ENCODE measurements at places on chromosomes 16 and 17.
A peak's percentile ranks its signal among the peaks of the same experiment; 100 is the strongest.

DNA sequence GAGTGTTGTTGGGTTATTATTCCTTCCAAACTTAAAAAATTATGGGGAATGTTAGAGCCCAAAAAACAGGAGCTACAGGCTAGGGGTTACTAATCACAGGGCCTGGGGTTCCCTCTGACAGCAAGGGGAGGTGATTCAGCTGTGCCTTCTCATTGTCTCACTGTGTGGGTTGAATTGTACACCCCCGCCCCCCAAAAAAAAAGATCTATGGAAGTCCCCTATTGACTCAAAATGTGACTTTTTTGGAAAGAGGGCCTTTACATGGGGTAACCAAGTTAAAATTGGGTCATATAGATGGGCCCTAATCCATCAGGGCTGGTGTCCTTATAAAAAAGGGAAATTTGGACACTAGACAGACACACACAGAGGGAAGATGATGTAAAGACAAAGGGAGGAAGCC lies 190.2 kb downstream of the SOX9 start:
- DNase-seq = no peak

DNA sequence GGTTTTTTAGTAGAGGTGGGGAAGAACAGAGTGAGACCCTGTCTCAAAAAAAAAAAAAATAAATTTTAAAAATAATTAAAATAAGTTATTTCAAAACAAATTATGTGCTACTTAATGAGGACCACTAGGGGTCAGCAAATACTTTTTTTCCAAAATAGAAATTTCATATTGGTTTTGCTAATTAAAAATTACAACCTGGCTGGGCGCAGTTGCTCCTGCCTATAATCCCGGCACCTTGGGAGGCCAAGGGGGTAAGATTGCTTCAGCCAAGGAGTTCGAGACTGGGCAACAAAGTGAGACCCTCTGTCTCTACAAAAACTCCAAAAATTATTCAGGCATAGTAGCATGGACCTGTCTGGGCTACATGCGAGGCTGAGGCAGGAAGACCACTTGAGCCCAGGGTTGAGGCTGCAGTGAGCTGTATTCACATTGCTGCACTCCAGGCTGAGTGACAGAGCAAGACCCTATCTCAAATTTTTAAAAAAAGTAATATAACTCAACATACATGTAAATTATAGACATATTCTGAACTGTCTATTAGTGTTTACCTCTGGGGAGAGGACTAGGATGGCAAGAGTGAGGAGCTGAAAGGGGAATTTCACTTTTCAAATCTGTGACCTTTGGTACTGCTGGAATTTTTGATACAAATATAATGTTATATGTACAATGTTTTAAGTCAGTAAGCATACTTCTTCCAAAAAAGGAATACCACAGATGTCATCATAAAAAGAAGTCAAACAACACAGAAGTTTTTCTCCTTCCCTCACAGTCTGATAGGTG lies 8.1 kb downstream of the MEIOB start:
- DNase-seq = peak; percentile 4

- no peak for DNase-seq
Observed at GRCh38 chr17:43406676-43407645, 8.2 kb downstream of the ARL4D start.

GRCh38 chr16:50555952-50556673 lies 7.9 kb downstream of the NKD1 start:
- DNase-seq = no peak

DNA sequence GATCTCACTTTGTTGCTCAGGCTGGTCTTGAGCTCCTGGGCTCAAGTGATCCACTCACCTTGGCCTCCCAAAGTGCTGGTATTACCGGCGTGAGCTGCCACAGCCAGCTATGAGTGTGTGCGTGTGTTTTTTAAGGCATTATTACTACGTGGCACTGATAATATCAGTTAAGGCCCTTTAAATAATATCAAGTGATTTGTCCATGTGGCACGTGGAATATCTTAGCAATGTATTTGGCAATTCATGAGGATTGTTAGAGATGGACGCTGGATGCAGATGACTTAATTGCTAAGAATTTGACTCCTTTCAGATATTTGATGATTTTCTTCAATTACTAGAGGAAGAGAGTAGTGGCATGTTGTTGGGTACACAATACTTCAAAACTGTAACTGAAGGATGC lies 25.5 kb upstream of the PMP22 start:
- DNase-seq = no peak

DNA sequence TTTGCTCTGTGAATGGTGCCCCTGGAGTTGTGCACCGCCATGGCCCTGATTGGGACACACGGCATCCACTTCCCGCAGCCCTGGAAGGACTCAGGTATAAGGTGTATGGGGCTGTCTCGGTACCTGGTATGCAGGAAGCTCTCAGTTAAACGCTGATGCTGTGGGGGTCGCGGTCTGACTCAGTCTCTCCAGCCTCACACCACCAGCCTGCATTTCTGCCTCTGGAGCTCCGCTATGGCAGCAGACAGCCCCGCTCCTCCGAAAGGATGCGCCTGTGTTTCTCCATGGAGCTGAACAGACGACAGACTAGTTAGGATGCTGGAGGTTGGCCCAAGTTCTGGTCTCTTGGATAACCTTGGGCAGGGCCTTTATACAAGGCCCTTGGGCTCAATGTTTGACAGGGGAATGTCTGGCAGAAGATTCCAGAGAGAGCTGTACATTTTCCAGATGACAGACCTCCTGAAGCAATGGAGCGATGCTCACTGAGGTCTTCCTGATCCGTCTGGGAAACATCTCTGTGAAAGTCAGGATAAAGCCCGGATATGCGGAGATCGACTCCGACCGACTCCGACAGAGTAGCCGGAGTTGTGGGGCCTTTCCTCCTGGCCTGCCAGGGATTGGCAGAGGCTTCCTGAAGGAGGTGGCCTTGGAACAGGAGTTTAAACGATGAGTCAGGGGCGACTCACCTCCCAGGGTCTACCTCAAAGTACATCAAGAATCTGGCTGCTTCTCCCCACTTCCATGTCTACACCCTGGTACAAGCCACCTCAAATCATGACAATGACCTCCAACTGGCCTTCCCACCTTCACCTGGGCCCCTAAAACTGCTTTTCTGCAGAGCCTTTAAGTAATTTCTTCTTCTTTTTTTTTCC lies 21.9 kb upstream of the BCAR1 start:
- no peak for DNase-seq

DNA sequence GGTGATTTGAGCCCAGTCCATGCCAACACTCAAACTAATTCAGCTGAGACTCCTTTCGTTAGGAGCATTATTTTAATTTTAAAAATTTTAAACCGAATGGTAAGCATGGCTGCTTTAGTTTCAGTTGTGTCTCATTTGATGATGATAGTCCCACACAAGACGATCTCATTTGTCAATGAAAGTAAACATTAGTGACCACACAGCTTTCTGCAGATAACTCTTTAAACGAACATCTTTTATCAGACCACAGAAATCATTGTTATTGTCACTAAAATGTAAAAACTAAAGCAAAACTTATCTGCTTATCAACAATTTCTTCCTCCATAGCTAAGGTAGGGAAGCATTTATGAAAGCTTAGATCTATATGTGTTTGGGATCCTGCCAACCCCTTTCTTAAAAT lies 382.2 kb downstream of the ZFHX3 start:
- no peak for DNase-seq

DNA sequence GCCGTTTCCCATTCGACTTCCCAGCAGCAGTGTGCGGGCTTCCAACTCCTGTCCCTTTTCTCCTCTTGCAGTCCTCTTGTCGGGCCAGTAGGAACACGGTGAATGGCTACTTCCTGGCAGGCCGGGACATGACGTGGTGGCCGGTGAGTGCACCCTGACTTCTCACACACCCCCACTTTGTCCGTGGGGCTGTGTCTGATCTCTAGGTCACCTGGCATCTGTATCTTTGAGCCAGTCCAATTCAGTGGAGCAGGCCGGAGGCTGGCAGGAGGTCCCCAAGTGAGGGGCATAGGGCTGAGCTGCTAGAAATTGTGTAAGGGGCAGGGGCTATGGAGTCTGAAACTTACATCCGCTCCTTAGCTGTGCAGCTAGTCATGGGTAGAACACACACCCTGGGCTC lies 6.6 kb downstream of the SLC5A10 start:
- DNase-seq = no peak

DNA sequence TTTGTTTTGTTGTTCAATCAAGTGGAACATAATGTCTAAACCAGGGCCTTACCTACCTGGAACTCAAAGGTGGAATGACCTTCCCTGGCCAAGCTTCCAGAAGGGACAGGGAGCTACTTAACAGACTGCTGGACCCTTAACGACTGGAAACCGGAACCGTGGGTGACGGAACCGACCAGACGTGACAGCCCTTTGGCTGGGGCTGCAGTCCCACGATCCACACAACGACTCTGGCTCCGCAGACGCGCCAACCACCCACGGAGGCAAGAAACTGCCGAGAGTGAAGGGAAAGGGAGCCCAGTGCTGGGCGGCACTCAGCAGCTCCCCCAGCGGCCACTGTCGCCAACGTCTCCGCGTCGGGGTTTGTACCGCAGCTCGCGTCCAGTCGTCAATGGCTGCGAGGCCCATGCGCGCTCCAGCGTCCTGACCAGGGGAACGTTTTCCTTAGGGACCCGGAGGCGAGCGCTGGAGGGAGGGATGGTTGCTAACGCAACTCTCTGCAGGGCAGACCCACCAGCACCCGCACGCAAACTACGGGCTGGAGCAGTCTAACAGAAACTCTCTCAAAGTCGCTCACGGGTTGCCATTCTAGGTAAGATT lies 5.5 kb upstream of the KIF22 start:
- peak; percentile 71 for DNase-seq

GRCh38 chr16:84068783-84069462 lies 26.3 kb upstream of the SLC38A8 start:
- DNase-seq = no peak

- no peak for DNase-seq
Observed at GRCh38 chr16:48001324-48001895, 154.4 kb downstream of the ABCC12 start.

GRCh38 chr16:24423312-24423711 lies 116.1 kb upstream of the RBBP6 start:
- DNase-seq = no peak

GRCh38 chr17:4808378-4808767 lies 1.4 kb downstream of the PLD2 start:
- DNase-seq = no peak

DNA sequence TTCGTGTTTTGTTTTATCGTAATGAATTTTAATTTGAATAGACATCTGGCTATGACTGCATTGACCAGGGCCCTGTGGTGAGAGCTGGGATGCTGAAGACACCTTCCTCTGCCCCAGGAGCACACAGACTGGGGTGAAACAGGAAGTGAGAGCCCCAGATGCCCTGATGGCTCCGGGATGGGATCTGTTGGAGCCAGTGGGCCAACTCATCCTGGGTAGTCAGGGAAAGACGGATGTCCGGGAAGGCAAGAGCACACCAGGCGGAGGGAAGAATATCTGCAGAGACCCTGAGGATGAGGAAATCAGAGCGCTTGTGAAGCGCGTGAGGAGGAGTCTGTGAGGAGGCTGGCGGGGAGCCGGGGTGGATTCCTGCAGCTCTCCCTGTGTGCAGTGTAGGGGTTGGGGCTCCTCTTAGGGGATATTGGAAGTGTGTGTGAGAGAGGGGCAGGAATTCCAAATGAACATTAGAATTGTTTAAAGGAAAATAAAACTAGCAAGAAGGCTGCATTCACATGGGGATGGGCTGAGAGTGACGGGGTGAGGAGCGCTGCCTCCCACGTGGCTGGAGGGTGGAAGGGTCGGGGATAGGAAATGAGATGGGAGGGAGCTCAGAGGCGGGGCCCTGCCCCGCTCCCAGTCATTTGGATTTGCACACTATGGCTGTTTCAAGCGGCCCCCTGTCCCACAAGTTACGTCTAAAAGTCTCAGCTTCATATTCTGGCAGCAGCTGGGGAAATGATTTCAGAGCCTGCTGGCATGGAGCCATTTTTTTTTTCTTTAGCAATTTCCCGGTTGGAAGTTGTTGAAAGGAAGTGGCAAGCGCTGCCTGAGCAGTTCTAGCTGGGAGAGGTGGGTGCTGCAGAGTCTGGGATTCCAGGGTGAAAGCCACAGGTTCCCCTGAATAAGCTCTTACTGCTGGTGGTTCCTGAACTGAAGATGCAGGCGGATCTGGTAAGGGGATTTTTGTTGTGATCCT lies 71.2 kb upstream of the LGALS9 start:
- DNase-seq = no peak

- no peak for DNase-seq
Observed at GRCh38 chr16:85089525-85089924, 22.7 kb downstream of the CIBAR2 start.

DNA sequence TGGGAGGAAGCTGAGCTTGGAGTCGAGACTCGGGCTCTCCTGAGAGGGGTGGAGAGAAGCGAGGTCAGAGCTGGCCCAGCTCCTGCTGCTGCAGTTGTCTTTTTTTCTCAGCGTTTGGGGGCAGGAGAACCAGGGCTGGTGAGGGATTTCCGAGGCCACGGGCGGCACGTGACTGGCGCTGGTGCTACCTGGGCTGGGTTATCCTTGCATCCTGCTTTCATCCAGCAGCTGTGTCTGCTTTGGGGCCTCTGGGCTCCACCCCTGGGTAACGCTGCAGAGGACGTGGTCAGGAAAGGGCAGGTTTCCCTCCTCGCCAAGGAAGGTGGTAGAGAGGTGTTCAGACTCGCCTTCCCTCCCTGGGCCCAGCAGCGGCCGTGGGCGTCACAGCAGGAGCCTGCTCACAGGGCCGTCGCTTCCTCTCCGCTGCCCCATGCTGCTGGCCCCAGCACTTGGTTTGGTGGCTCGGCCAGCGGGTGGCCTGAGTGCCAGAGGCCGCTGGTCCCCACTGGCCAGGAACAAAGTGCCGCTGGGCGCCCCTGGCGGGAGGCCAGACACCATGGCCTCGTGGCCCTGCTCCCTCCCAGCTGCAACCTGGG lies 22.5 kb downstream of the GSE1 start:
- no peak for DNase-seq

GRCh38 chr16:55377840-55378239 lies 53.8 kb downstream of the IRX6 start:
- DNase-seq = no peak

- DNase-seq = peak; percentile 50
Observed at GRCh38 chr16:1723450-1724147, 17.6 kb downstream of the MAPK8IP3 start.

DNA sequence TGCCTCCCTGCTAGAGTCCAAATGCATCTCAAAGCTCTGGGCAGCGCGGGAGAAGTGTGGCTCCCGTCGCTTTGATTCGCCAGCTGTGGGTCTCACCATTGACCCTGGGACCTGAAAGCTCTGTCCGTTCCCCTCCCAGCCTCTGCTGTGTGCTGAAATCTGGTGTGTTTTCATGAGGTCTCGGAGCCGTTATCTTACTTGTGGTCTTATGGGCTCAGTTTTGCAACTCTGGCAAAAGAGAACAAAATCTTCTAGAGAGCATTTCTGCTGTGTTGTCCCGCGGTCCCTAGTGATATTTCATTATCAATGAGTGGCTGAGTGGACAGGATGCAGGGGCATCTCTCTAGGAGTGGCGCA lies 13.3 kb downstream of the CRISPLD2 start:
- DNase-seq = no peak

DNA sequence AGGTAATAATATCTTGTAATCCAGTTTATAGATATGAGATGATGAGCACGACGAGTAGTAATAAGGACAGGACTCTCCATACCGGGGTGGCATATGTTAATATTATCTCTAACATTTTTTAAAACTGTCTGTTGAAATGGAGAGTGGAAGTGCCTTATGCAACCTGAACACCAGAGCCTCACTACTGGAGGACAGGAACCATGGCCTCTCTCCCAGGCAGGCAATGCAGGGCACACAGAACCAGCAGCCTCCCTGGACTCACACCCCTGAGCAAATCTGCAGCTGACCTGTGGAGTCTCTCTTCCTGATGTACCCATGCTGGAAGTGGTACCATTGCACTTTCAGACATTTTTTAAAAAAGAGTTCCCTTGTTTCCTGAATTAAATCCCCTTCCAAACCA lies 55.2 kb upstream of the ERN1 start:
- DNase-seq = no peak

GRCh38 chr17:39618246-39618913 lies 8.4 kb upstream of the PPP1R1B start:
- DNase-seq = no peak

- DNase-seq = no peak
Observed at GRCh38 chr17:56545106-56545505, 48.4 kb upstream of the NOG start.

Data from activated CD4-positive, alpha-beta T cell treated with anti-CD3 and anti-CD28 coated beads for 4 hours (primary cell).